ENCODE measurements at places on chromosomes 1 and 21. TPM values are rescaled to one million over a fixed set of nuclear protein-coding genes. Genes with fewer than 3 reads are reported as not detected.

PALMD gene
- total RNA-seq: 0.41 TPM

CAPZA1 gene
- total RNA-seq: 171 TPM

P3R3URF gene
- total RNA-seq: not detected

LAX1 gene
- not detected for total RNA-seq

CBR3 gene
- 2.3 TPM for total RNA-seq

ERICH3 gene
- total RNA-seq: not detected

UTP25 gene
- 7.0 TPM for total RNA-seq

CYP4A11 gene
- total RNA-seq: not detected

NTMT2 gene
- 0.43 TPM for total RNA-seq

RNF186 gene
- not detected for total RNA-seq

VHLL gene
- 0.34 TPM for total RNA-seq

SYT6 gene
- 0.39 TPM for total RNA-seq
